ENCODE measurements at places on chromosomes 12 and 14.

- DNase-seq: no peak
These were observed 3.0 kb downstream of the ZBTB39 start for GRCh38 chr12:57003395-57003794.

DNA sequence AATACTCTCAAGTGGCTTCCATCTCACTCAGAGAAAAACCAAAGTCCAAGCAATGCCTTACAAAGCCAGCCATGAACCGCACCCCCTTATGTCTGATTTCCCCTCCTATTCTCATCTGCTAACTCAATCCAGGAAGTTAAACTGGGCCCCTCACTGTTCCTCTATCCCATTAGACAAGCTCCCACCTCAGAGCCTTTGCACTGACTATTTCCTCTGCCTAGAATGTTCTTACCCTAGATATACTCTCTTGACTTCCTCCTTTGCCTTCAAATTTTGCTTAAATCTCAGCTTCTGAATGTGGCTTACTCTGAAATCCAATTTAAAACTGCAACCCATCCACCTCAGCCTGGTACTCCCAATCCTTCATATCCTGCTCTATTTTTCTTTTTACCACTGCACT is 257.0 kb upstream of the USP15 start:
- DNase-seq: no peak

- no peak for DNase-seq
These were observed 21.0 kb upstream of the EMP1 start for GRCh38 chr12:13175499-13175898.

DNA sequence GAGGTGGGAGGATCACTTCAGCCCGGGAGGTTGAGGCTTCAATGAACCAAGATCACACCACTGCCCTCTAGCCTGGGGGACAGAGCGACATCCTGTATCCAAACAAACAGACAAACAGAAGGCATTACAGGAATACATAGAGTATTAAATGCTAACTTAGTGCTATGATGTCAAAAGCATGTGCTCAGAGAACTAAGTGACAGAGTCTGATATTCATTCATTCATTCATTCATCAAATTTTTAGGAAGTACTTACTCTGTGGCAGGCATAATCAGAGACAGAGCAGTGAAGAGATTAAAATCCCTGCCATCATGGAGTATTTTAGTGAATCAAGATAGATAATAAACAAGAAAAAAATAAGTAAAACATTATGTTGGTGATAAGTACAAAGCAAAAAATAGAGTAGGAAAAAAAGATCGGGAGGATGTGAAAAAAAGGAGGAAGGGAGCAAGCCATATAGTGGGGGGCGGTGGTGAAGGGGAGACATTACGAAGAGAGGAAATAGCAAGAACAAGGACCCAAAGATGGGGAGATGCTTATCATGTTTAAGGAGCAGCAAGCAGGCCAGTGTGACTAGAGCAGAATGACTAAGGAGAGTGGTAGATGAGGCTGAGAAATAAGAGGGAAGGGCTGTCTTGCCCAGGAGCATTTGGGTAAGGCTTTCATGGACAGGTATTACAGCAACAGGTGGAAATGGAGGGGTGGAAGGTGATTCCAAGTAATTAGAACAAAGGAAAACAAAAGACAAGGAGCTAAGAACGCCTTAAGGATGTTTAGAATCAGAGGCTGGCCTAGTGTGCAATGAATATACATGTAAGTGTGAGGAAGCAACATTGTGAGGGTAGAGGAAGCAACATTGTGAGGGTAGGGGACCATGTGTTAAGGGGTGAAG is 2.8 kb downstream of the MAP4K5 start:
- no peak for DNase-seq

DNA sequence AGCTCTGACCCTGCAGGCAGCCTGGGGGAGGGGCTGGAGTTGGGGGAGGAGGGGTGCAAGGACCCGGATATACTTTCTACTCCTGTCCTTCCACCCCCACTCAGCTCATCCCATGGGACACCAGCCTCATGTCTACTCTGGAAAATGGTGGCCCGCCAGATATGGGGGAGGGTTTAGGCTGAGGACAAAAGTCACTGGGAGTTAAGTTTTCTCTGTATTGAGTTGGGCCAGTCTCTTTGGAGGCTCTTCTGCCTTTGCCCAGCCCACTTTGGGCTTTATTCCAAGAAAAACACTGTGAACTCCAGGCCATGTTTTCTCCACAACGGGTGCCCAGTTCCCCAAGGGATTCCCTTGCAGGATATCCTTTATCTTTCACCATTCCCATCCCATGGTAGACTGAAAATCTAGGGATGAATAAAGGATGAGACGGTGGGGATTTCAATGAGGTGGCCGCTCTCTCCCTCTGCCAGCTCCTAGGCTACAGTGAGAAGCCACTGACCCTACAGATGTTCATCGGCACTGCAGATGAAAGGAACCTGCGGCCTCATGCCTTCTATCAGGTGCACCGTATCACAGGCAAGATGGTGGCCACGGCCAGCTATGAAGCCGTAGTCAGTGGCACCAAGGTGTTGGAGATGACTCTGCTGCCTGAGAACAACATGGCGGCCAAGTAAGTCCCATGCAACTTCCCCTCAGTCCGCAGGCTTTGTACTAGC is 4.9 kb downstream of the NFATC4 start:
- no peak for DNase-seq

DNA sequence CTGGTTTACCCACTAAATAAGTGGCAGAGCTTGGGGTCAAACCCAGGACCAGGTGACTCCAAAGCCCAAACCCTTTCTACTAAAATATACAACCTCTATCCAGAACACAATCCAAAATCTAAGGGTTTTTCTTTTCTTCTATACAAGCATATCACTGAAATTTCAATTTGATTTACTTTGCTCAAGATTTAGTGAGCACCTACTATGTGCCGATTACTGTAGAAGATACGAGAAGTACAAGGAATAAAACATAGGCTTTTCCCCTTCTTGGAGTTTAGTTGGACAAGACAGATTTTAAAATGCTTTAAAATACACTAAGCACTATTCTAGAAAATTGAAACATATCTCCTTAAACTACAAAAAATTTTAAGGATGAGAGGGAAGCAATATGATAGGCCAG is 2.8 kb downstream of the L3HYPDH start:
- no peak for DNase-seq

- DNase-seq: no peak
These were observed 9.5 kb downstream of the BDKRB1 start for GRCh38 chr14:96265383-96266095.

GRCh38 chr14:71933001-71933587 is 865 bp downstream of the RGS6 start:
- no peak for DNase-seq

DNA sequence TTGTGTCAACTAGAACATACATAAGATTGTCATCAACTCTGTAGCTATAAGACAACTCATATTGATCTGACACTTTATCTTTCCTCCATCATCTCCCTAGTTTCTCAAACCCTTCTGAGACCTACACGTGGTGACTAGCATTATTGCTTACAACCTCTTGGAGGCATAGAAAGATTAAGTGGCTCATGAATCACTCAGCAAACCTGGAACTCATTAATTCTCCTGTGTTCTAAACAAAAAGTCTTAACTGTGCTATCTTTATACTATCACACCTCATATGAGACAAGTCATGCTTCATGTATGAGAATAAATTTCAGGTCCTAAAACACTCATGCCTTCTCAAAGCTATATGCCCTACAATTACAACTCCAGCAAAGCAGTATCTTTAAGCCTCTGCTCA is 408.6 kb upstream of the SYT1 start:
- no peak for DNase-seq

DNA sequence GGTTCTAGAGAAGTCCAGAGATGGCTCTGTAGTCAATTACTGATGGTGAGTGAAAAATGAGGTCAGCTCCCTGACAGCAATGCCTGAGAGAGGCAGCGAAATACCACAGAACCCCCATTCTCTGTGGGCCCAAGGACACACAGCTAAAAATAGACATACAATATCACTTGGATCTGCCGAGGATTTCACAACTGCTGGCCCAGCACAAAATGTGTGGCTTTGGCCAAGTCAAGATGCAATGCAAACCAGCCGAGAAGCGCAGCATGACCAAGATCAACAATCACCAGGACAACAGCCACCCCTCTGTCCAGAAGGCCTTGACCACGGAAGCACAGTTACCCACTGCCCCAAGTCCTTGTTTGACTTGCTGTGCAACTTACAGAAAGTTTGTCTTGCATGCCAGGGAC is 52.2 kb downstream of the CKAP4 start:
- DNase-seq: no peak

Data from effector CD8-positive, alpha-beta T cell (primary cell).